Esophagus muscularis mucosa (tissue), 4 donors: ENCODE measurements at places on chromosomes 12 and 14.

DNA sequence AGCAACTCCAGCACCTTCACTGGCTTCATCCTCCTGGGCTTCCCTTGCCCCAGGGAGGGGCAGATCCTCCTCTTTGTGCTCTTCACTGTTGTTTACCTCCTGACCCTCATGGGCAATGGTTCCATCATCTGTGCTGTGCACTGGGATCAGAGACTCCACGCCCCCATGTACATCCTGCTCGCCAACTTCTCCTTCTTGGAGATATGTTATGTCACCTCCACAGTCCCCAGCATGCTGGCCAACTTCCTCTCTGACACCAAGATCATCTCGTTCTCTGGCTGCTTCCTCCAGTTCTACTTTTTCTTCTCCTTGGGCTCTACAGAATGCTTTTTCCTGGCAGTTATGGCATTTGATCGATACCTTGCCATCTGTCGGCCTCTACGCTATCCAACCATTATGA lies 6.8 kb downstream of the OR11G2 start:
- no peak for DNase-seq

DNA sequence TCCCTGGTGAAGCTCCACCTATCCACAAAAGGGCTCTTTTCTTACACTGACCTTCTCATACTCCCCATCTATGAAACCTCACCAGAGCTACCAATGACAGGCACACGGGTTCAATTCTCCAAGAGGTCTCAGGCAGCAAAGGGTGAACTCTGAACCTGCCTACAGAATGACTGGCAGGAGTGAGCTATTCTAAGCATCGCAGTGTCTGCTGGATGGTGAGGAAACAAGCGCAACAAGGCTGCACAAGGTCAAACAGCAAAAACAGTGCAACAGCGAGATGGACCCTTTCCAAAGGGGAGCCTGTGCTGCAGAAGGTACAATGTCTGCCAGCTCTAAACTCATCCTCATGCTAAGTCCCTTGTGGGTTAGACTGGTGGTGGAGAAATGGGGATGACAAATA lies 22.0 kb downstream of the TMCC3 start:
- no peak for DNase-seq

- DNase-seq, result no peak
Observed at GRCh38 chr12:22042976-22043669, 2.9 kb upstream of the CMAS start.

DNA sequence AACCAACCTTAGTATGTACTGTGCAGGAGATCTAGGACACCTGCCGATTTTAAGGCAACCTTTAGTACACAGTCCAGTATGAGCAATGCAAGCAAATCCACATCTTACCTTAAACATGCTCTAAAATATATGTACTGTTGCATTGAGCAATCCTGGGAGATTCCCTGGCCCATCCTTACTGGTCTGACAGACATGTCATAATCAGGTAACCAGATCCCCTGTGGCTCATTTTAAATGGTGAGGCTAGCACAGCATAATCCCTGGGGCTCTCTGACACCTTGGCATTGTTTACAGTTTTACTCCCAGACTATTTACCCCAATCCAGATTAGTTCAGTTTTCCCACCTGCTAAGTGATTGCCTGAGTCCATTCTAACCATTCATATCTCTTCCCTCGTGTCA lies 15.1 kb downstream of the BMAL2 start:
- DNase-seq, result no peak

DNA sequence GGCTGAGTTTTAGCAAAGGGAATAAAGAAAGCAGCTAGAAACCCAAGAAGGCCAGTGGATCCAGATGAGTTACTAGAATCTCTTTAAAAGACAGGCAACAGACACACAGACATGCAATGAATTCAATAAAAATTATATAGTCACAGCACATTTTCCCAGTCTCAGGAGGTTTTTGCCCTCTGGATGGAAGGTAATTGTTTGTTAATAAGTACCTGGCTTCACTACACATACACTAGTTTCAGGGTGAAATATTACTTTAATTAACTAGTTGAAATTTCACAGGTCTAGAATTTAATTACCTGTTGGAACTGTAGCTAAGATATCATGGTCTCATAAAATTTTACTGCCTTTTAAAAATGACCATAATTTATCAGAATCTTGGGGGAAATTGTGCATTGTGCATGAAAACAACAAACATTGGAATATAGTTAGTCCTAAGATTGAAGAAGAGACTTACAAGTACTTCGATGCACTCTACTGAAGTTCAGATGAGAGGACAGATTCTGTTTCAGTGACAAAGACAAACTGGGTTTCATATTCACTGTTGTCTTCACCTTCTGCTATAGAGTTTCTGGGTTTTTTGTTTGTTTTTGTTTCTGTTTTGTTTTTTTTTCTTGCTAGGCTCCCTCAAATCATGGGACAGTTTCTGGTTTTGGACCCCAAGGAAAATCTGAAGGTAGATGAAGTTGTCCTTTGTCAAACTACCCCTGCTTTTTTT lies 277.0 kb upstream of the GARIN6 start:
- no peak for DNase-seq

DNA sequence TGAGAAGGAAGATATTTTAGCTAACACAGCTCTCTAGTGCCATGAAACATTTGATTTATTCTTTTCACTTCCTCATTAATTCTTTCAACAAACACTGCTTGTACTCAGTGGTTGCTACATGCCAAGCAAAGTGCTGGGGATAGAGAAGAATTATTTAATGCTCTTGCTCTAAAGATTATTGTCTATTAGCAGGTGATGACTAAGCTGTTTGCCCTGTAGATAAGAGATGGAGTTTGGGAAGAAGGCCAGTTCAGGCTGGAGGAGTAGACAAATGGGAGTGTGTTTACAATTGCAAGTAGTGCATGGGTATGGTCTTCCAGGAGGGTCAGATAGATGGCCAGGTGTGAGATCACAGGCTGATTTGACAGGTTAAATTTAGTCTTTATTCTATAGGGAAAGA lies 99.8 kb upstream of the SEL1L start:
- no peak for DNase-seq

DNA sequence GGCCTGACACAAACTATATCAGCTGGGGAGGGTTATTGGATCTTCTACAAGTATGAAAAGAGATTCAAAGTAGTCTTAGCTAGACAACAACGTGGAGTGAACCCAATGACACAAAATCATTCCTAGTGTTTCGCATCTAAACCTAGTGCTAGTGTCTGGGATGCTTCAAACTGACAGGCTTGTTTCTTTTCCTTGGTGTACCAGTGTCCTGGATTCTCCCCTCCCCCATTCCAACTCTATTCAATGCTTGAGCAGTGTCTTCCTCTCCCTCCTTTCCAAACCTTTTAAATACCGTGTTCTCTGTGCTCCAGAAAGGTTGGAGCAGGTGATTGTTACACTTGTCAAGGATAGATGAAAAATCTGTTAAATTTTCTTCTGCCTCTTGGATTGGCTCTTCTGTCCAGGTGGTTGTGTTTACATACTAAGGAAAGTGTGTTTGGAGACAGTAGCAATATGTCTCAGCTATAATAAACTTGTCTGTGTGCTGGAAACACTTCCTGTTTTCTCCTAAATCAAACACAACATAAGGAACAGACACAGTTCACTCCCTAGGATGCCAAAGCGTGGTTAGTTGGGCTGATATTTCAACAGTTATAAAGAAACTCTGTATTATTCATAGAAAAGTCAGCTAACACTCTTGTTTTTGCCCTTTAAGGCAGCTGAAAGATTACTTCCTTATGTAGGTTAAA lies 14.4 kb upstream of the GUCY2C start:
- no peak for DNase-seq

DNA sequence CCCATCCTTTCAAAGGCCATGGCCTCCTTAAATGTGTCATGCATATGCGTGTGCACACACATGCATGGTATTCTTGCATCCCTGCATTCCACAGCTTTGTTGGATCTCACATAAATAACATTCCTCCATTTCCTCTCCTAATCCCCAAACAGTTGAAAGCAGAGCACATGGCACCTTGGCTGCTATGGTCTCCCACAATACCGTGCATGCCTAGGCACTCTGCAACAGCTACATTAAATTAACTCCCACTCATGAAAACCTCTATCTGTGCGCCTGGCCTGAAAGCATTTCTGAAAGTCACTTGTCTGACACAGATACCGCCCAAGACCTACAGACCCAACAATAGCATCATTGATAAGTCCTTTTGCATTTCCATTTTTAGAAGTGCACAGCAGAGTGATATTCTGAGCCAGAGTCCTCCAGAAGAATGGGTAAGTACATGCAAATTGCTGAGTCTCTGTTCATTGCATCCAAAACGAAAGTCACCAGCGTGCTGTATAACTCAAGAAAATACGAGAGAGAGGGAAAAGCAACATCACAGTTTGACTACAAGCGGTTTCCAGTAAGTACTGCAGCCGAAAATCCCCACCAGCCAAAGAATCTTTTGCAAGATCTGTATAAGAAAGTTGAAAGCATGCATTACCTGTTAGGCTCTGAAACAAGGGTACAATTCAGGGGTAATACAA lies 436 bp downstream of the ASB2 start:
- DNase-seq, result no peak

GRCh38 chr12:121388421-121388981 lies 11.4 kb upstream of the RNF34 start:
- no peak for DNase-seq

- no peak for DNase-seq
Observed at GRCh38 chr12:58888131-58888783, 32.0 kb downstream of the LRIG3 start.

DNA sequence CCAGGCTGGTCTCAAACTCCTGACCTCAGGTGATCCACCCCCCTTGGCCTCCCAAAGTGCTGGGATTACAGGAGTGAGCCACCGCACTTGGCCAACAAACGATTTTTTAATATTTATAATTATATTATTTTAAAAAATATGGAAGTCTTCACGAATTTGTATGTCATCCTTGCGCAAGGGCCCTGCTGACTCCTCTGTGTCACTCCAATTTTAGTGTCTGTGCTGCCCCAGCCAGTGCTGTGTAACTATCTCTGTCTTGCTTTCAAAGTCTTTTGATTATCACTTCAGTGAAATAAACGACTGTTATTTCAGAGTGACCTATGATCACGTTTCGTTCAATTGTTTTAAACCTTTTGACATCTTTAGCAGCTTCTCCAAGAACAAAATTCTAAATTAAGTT lies 13.1 kb upstream of the MMP17 start:
- DNase-seq, result no peak

- DNase-seq, result no peak
Observed at GRCh38 chr14:34165847-34166350, 215.0 kb upstream of the EGLN3 start.

GRCh38 chr14:49947506-49947905 lies 54.6 kb downstream of the ARF6 start:
- no peak for DNase-seq

GRCh38 chr12:99450036-99450630 lies 197.4 kb upstream of the GARIN6 start:
- DNase-seq, result no peak

- DNase-seq, result no peak
Observed at GRCh38 chr14:30657606-30658163, 35.6 kb downstream of the SCFD1 start.

GRCh38 chr12:72836194-72836593 lies 564.0 kb downstream of the TRHDE start:
- no peak for DNase-seq

DNA sequence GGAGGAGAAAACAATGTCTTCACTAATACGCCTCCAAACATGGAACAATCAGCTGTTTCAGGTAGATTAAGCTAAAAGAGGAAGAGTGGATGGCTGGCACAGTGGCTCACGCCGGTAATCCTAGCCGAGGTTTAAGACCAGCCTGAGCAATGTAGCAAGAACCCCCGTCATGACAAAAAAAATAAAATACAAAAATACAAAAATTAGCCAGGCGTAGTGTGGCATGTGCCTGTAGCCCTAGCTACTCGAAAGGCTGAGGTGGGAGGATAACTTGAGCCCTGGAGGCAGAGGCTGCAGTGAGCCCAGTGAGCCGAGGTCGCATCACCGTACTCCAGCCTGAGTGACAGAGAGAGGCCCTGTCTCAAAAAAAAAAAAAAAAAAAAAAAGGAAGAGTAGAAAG lies 1.2 kb upstream of the MED13L start:
- DNase-seq, result no peak

DNA sequence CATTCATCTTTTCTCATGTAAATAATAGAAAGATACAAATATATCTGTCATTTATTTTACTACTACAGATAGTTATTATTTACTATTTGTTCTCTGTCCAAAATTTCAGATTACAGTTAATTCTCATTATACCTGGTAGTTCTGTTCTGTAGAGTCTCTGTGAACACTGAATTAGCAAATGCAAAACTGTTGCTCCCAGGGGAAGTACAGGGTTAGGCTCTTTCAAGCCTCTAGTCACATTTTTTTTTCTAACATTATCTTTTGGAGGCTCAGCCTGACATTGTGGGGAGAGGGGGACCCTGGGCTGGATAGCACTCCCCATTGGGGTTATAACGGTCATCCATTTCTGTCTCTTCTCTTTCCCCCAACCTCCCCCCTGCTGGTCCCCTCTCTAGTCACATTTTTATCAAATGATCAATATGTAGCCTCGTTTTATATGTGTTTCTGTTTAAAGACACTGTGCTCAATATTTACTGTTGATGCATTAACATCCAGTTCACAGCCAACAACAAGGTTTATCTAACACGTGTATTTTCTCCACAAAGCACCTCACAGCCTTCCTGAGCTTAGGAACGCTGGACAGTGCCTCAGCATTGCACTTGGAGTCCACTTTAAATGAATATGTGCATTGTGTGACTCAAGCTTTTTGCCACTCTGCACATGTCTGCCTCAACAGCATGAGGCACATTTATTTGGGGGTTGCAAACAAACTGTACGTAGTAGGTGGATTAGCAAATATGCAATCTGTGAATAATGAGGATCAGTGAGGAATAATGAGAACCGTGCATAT lies 4.7 kb downstream of the SMCO2 start:
- no peak for DNase-seq

GRCh38 chr12:122858171-122858570 lies 22.9 kb downstream of the HIP1R start:
- no peak for DNase-seq

GRCh38 chr12:121184984-121185889 lies 24.7 kb upstream of the P2RX4 start:
- DNase-seq, result no peak

DNA sequence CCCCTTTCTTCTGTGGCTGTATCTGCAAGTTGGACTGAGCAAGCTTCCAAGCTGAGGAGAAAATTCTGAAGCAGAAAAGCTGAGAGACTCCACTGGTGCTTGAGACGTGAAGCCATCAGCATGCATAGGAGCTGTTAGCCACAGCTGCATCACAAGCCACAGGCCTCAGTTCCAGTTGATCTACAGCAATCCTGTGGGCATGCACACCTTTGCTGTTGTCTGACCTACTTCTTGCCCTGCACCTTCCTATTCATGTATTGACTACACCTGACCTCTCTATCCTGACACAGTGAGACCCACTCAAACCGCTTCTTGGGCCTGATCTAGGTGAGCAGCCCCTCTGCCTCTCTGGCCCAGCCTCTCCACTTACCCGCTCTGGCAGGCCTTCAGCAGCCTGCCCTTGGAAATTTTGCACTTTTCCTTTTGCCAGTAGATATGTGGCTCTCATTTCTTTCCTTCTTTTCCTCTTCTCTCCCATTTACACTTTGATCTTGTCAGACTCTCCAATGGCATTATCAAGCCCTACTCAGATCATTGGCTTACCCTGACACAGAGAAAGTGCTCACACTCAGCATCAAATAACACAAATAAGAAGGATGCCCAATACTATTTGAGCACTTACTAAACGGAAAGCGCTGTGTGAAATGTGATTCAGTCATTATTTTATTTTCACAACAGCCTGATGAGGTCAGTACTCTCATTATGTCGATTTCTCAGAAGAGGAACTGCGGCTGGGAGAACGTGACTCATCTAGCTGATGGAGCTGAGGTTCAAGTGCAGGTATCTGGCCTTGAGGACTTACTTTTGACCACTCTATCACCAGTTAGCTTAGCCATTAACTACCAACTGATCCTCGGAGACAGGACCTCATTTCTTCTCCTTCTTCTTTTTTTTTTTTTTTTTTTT lies 21.9 kb upstream of the PTGR2 start:
- no peak for DNase-seq

GRCh38 chr12:88559772-88560171 lies 20.5 kb downstream of the KITLG start:
- DNase-seq, result no peak
